ENCODE measurements at places on chromosomes 13 and 19. TPM values are rescaled to one million over a fixed set of nuclear protein-coding genes. Genes with fewer than 3 reads are reported as not detected.
A peak's percentile ranks its signal among the peaks of the same experiment; 100 is the strongest.

DNA sequence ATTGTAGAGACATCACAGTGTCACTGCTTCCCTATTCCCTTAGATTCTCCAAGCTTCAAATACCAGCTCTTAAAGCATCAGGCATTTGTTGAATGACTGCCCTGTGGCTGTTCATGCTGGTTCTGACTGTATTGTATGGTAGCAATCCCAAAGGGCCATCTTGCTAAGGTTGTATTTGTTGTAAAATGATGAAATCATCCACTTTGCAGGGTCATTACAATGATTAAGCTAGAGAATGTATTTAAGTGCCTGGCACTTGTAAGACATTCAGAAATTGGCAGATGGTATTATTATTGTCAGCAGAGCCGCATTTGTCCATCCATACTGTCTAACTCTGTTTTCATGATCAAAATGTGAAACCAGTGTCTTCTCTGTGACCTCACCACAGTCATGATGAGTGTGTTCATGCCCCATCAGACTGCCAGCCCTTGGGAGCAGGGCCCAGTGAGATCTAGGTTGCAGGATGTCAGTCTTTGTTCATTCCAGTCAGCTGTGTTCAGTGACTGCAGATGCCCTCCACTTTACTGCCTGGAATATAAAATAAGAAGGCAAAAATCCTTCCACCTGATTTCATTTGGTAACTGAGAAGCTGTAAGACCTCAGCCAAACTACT lies 86.1 kb downstream of the DHRS12 start:
- no peaks in the 10 kb centered on the region for H3K36me3 ChIP-seq
- no peak for DNase-seq
- no peak overlapping the region for H3K27ac ChIP-seq
- no peaks in the 10 kb centered on the region for H3K4me1 ChIP-seq

The ZNF835 gene
- not detected for total RNA-seq

GRCh38 chr13:93561576-93562225 lies 335.1 kb downstream of the GPC6 start:
- no peak overlapping the region for H3K27ac ChIP-seq
- H3K4me1 ChIP-seq: no peaks in the 10 kb centered on the region
- no peak overlapping the region for H3K4me3 ChIP-seq
- DNase-seq: no peak

DNA sequence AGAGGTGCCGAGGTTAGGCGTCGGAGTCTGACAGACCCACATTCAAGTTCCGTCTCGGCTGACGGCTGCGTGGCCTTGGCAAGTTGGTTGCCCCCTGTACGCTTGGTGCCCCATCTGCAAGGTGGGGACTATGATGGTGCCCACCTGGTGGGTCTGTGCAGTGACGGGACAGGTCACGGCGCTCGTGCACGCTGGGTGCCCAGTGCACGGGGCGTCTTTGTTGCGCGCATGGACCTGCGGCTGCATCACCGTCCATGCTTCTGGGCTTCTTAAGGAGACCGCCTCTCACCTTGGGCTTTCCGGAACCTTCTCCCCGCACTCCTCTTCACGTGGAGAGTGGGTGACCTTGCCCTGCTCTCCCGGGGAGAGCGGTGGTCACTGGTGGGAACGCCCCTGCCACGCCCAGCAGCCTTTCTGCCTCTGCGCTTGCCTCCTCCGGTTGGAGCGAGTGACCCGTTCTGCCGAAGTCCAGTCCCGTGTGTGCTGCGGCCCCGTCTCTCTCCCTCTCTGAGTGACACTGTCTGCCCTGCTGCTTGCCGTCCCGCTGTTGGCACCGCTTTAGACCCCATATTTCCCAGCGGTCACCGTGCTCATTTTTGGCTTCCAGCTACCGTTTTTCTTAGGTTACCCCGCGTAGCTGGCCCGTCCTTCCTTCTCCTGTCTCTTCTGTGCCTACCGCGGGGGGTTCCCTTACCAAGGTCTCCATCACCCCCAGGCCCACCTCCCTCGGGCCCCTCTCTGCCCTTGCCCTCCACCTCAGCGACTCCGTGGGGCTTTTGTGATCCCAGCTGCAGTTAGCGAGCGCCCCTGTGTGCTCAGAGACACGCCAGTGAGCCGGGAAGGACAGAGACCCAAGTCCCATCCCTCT lies 6.4 kb downstream of the ATP11A start:
- H3K27ac ChIP-seq: no peak overlapping the region
- H3K4me3 ChIP-seq: no peak overlapping the region
- H3K27me3 ChIP-seq: no peaks in the 10 kb centered on the region
- peaks cover 32% of the 10 kb centered on the region for H3K4me1 ChIP-seq
- no peak for DNase-seq

The TMEM221 gene
- 0.39 TPM for total RNA-seq

The IRGC gene
- not detected for total RNA-seq

The HOMER3 gene
- total RNA-seq: 58.9 TPM

DNA sequence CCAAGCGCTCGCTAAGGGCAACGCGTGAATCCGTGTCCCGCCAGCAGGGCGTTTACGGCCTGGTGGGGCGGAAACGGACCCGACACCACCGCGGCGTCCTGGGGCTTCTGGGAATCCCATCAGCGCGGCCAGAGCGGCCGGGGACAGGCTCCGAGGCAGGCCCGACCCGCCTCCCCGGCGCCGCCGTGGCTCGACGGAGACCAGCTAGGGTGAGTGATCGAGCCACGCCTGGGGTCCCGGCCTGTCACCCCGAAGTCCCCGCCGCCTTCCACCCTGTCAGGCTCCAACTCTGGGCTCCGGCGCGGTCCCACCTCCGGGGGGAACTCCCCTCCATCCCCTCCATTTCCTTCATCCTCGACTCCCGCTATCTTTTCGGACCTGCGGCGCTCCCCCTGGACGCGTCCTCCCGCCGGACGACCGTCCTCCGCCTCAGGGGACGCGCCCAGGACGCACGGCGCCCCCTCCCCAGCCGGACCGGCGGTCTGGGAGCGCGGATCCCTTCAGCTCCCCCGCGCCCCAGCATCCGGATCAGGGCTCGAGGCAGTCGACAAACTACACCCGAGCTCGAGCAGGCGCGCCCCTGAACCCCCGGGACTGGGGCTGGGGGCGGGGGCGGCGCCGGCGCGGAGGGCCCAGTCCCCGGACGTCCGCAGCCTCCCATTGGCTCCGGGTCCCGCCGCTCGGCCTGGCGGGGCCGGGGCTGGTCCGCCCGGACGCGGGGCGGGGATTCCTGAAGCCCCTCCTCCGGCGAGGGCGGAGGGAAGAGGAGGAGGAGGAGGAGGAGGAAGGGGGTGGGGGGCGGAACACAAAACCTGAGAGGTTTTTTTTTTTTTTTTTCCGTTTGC lies 638 bp upstream of the BICRA start:
- no peaks in the 10 kb centered on the region for H3K36me3 ChIP-seq
- peaks cover 25% of the 10 kb centered on the region for H3K4me1 ChIP-seq
- H3K27ac ChIP-seq: peak overlapping the region; percentile 79

- no peak overlapping the region for H3K4me3 ChIP-seq
- H3K36me3 ChIP-seq: peaks cover 81% of the 10 kb centered on the region
- H3K27me3 ChIP-seq: no peaks in the 10 kb centered on the region
These were observed 22.1 kb downstream of the CAPN12 start for GRCh38 chr19:38721979-38722773.

The PABPC3 gene
- 0.18 TPM for total RNA-seq

DNA sequence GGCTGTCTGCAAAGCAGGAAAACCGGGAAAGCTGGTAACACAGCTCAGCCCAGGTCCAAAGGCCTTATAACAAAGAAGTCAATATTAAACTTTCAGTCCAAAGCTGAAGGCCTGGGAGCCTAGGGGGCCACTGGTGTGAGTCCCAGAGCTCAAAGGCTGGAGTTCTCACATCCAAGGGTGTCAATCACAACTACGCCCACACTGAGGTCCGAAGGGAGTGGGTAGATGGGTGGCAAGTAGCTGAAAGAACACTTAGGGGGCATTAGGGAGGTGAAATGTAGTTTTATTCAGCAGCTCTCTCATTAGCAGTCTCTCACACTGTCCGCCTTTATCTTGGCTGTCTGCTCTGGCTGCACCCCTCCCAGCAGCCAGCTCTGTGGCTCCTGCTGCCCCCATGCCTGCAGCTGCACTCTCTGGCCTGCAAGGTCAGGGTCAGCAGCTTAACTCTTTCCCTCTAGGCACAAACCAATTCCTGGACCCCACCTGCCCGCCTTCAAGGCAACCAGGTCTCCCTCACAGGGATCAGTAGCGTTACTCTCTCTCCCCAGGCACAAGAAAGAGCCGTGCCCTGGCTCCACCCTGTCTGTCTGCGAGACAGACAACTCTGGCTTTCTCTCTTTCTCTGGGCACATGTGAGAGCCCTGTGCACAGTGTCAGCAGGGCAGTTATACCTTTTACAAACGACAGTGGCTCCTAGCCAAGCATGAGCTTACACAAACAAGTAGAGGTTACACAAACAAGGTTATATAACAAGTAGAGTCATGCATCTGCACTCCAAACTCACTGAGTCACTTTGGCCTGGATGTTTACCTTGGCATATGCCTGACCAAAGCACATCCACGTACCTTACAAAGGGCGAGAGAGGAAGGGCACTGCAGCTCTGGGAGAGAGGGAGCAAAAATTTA lies 249.4 kb upstream of the PCDH20 start:
- 0 out of 2 replicates have a peak, but pooled peaks cover 3% of the 10 kb centered on the region for H3K4me1 ChIP-seq
- peak; percentile 54 for DNase-seq
- no peaks in the 10 kb centered on the region for H3K36me3 ChIP-seq
- no peaks in the 10 kb centered on the region for H3K27me3 ChIP-seq

The MBD3L4 gene
- not detected for total RNA-seq

DNA sequence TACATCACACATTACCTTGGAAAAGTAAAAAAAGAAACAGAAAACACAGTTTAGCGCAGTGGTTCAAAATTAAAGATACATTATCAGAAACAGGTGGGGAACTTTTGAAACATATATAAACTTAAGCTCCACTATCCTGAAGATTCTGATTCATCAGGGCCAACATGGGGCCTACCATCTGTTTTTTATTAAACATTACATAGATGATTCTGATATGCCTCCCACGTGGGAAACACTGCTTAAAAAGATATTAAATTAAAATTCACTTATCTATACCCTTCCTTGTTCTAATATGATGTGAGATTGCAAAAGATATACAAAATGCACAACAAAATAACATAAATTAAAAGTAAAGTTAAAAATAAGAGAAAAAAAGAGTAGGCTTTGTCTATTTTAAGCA lies 125.0 kb downstream of the VWA8 start:
- H3K36me3 ChIP-seq: no peaks in the 10 kb centered on the region
- no peak for DNase-seq
- no peaks in the 10 kb centered on the region for H3K27me3 ChIP-seq
- no peaks in the 10 kb centered on the region for H3K4me1 ChIP-seq
- H3K4me3 ChIP-seq: no peak overlapping the region

DNA sequence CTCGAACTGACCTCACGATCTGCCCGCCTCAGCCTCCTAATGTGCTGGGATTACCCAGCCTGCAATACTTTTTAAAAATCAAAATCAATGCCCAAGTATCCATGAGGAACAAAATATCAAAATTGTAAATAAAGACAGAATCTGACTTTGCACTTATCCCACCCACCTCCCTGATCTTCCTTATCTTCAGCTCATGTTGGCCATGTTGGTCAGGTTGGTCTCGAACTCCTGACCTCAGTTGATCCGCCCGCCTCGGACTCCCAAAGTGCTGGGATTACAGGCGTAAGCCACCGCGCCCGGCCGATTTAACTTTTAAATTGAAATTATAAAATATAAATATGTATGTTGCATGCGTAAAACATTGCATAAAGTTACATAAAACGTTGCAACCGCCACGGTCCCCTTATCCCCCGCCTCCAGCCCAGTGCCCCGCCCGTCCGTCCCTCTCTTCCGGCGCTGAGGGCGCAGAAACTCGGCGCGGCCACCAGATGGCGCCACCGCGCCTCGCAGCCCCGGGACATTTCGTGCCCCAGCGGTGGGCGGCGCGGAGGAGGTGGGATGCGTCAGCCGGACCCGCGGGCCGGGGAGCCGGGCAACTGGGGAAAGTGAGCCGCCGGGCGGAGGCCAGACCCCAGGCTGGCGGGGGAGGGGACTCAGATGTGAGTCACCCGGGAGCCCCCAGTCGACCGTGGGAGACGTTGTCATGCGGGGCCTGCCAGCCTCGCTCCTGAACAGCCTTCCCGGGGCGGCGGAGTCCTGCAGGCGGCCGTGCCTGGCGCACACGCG lies 1.5 kb upstream of the GADD45B start:
- peak overlapping the region; percentile 82 for H3K4me3 ChIP-seq
- no peak for DNase-seq
- H3K27me3 ChIP-seq: no peaks in the 10 kb centered on the region
- peaks cover 3% of the 10 kb centered on the region for H3K36me3 ChIP-seq
- peak overlapping the region; percentile 80 for H3K27ac ChIP-seq
- H3K4me1 ChIP-seq: peaks cover 3% of the 10 kb centered on the region

- H3K27ac ChIP-seq: peak overlapping the region; percentile 7
- no peak for DNase-seq
- no peaks in the 10 kb centered on the region for H3K27me3 ChIP-seq
- H3K4me3 ChIP-seq: no peak overlapping the region
- H3K4me1 ChIP-seq: peaks cover 15% of the 10 kb centered on the region
- H3K36me3 ChIP-seq: no peaks in the 10 kb centered on the region
These were observed 15.8 kb downstream of the RAB3D start for GRCh38 chr19:11323601-11324078.

DNA sequence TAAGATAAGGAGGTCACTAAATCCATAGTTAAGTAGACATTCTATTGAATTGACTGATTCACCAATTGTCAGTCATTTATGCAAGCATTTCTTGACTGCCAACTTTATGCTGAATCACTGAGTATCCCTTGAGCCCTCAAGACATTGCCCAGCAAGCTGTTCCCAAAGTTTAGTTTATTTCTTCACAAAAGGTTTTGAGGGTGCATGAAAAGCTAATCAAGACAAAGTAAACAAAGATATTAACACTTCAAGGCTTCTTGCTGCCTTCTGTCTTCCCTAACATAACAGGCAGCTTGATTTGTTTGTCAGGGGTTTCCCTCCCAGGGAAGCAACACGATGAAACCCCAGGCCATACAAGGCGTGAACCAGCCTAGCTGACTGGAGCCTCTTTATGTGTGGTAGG lies 374.4 kb downstream of the SPRY2 start:
- H3K36me3 ChIP-seq: no peaks in the 10 kb centered on the region
- no peak overlapping the region for H3K4me3 ChIP-seq
- DNase-seq: no peak
